Right ventricle myocardium superior (tissue), 1 donor: ENCODE measurements at places on chromosomes 7 and 10. TPM values are rescaled to one million over a fixed set of nuclear protein-coding genes. Genes with fewer than 3 reads are reported as not detected.

Gene AS3MT
- 16.1 TPM for total RNA-seq

GRCh38 chr10:49325131-49325915, 26.4 kb downstream of the C10orf71 start:
- no peak for DNase-seq

DNA sequence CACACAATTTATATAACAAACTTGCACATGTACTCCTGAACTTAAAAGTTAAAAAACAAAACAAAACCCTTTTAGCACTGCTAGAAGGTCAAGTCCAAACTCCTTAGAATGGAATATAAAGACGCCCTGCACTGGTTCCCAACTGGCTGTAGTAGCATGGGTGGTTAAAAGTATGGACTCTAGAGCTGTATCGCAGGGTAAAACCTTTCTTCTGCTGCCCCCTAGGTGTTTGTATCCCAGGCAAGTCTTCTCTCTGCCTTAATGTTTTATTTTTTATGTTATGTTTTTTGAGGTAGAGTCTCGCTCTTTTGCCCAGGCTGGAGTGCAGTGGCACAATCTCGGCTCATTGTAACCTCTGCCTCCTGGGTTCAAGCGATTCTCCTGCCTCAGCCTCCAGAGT, 35.2 kb downstream of the LSMEM1 start:
- no peak for DNase-seq

- no peak for DNase-seq
These were observed 63.6 kb downstream of the ARHGAP22 start for GRCh38 chr10:48541144-48541795.

- peak; percentile 98 for DNase-seq
These were observed at the start of gene BNIP3 for GRCh38 chr10:131981429-131982184. BNIP3 (minus strand) TSS chr10:131981923; CDS start chr10:131981806, 117 bp downstream.

DNA sequence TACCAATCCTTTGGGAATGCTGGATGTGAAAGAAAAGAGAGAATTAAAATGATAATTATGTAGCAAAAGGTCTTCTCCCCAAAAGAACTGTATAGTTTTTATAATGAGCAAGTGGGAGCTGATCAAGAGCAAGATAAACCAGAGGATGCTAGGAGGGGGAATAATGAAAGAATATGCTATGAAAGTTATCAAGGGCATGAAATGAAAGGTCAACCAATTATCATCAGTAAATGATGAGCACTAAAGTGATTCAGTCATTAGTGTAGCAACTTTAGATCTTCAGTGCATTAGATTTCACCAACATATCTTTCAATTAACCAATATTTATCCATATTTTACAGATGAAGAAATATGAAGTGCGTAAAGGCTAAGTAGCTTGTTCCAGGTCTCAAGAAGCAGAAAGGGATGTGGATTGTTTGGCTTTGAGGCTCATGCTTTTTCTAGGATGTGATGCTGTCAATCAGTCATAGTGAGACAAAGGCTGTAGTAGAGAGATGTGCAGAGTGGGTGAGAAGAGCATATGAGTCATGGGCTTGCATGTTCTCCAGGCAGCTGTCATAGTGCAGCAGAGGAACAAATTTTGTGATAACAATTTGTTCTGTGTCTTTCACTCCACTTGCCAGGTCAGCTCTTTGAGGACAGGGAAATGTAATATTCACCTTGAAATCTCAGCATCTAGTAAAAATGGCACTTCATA, 5.7 kb upstream of the OR2F2 start:
- no peak for DNase-seq

- no peak for DNase-seq
These were observed 121.4 kb upstream of the CHST15 start for GRCh38 chr10:124214610-124215375.

DNA sequence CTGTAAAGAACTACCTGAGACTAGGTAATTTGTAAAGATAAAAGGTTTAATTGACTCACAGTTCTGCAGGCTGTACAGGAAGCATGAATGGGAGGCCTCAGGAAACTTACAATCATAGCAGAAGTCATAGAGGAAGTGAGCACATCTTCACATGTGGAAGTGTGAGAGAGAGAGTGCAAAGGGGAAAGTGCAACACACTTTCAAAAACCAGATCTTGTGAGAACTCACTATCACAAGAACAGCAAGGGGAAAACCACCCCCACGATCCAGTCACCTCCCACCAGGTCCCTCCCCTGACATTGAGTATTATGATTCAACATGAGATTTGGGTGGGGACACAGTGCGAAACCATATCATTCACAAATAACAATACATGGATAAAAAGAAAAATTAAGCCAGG, 24.5 kb downstream of the AVL9 start:
- no peak for DNase-seq

GRCh38 chr7:23700046-23700445, 10.0 kb upstream of the STK31 start:
- no peak for DNase-seq

DNA sequence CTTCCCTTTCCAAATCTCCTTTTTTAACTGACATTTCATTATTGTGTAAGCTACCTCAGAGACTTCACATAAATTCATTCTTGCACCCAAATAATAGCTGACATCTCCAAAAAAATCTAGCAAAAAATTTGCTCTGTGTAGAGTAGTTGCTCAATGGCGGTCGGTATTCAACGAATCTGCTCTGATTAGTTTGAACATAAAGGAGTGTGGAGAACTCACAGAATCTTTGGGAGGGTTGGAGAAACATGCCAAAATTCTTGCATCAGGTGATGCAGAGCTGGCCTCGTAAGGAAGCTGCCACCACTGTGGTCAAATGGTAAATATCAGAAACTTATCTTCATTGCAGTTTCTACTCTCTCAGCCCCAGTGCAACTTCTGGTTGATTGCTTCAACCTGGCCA, 201.2 kb upstream of the MDFIC start:
- no peak for DNase-seq

Gene KIF20B
- total RNA-seq: 2.6 TPM

DNA sequence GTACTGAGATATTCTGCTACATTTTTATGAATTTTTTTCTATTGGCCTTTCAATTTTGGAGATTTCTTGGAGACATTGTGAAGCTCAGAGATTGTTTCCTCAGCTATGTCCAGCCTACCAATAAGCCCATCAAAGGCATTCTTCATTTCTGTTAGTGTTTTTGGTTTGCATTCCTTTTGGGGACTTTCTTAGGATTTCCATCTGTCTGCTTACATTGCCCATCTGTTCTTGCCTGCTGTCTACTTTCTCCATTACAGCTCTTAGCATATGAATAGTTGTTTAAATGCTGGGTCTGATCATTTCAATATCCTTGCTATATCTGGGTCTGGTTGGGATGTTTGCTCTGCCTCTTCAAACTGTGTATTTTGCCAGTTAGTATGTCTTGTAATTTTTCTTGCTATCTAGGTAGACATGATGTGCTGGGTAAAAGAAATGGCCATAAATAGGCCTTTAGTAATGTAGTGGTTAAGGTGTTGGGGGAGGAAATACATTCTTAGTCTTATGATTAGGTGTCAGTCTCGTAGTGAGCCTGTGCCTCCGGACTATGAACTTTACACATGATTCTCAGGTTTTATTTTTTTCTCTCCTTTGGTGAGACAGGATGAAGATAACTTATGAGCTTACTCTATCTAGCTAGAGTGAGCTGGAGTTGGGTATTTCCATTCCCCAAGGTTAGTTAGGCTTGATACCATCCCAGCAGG, 32.6 kb upstream of the NME8 start:
- no peak for DNase-seq
